ENCODE measurements at places on chromosomes 13 and 19.

DNA sequence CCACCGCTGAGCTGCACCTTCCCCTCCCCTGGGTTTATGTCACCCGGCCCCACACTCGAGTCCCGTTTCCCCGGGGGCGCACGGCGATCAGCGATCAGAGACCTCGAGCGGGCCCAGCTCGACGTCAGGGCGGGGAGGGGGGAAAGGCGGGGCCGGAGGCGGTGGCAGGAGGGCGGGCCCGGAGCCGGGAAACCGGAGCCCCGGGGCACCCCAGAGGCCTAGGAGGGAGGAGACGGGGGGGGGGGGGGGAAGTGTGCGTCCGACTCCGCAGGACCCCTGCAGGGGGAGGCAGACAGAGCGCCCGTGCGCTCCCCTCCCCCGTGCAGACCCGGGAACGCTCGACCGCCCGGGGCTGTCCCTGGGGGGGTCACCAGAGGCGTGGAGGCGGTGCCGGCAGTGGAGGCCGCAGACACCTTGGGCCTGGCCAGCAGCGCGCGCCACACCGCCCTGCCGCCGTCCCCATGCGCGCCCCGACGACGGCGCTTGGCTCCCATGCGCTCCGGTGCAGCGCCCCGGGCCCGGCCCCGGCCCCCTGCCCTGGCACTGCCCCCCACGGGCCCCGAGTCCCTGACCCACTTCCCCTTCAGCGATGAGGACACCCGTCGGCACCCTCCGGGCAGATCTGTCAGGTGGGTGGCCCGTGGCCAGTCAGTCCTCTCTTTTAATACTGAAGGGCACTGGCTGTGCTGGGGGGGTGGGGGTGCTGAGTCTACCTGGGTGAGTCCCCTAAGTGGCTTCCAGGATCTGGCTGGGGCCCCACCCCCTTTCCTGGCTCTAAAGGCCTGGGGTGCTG is 11.8 kb downstream of the PDE4A start:
- DNase-seq: peak; percentile 71

DNA sequence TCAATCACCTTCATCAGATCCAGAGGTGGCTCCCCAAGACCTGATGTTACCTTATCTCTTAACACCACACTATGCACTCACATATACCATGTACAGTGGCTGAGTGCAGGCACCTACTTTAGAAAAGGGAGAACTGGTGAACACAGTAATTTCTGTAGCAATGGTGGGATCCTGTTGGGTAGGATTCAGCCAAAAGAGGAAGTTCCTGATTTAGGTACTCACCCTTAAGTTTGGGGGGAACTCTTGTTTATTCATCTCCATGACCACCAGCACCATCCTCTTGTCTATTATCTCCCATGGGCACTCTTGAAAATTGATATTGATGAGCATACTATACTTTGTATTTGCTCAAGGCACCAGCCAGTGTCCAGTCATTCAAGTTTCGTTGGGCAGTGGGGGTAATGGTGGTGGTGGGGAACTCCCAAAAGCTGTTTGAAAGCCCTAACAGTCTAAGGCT is 324.4 kb downstream of the LMO7 start:
- no peak for DNase-seq

DNA sequence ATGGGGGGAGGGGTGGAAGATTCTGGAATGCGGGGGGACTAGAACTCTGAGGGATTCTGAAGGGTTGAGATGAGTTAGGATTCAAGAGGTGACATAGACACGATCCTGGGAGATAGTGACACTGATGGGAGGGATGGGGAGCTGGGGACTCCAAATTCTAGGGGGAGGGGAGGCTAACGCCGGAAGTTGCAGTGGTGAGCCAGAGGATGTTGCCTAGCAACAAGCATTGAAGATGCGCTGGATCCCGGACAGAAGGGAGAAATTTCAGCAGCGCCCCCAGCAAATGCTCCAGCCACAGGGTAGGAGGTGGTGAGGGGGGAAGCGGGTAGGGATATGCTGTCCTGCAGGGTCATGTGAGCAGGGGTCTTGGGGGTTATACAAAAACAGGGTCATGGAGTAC is 6.9 kb upstream of the LTBP4 start:
- no peak for DNase-seq

DNA sequence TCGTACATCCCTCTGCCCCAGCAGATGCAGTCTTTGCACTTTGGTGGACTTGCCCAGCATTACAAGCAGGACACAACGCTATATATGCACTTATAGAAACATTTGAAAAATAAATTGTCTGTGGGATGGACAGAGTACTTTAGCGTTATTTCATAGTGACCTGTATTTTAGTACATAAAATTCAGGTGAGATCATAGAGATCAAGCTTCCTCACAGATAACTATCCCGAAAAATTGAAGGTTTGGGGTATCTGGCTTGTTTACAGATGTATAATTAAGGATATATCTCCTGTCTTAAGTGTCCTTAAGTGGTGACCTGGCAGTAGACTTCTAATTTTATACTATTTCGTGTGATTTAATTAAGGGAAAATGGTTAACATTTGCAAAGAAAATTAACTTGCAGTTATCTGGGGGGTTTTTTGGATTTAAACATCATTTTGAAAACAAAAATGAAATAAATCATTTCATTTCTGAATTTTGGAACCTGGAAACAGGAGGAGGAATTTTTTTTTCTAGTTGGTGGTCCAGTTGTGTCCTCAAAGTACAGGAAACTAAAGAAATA is 977 bp upstream of the MAB21L1 start:
- DNase-seq: no peak

- peak; percentile 53 for DNase-seq
These were observed 106.5 kb downstream of the TEX26 start for GRCh38 chr13:31038834-31039552.

GRCh38 chr19:32868206-32868950 is 1.2 kb downstream of the SLC7A9 start:
- no peak for DNase-seq

DNA sequence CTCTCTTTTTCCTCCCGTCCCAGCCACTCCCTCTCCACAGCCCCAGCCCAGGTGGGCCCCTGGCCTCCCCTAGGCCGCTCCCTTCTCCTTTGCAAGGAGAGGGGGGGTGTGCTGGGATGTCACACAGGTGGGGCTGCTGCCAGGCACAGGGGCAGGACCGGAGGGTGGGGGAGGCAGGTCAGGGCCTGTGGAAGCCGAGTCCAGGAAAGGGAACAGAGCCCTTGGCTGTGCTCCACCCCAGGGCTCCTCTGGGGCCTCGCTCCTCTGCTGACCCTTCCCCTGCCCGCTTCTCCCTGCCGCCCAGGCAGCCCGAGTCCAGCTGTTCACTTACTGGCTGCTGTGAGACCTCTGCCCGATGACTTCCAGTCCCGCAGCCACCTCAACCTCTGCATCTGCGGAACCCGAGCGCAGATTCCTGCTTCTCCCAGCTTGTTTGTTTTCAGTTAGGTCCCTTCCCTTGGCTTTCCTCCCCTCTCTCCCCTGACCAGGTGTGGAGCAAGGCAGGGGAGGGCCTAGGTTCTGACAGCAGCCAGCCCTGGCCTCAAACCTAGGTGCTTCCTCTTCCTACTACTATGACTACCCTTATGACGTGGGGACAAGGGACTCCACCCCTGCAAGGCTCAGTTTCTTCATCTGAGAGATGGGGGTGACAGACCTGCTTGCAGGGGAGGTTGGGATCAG is 850 bp upstream of the KLK11 start:
- DNase-seq: no peak

DNA sequence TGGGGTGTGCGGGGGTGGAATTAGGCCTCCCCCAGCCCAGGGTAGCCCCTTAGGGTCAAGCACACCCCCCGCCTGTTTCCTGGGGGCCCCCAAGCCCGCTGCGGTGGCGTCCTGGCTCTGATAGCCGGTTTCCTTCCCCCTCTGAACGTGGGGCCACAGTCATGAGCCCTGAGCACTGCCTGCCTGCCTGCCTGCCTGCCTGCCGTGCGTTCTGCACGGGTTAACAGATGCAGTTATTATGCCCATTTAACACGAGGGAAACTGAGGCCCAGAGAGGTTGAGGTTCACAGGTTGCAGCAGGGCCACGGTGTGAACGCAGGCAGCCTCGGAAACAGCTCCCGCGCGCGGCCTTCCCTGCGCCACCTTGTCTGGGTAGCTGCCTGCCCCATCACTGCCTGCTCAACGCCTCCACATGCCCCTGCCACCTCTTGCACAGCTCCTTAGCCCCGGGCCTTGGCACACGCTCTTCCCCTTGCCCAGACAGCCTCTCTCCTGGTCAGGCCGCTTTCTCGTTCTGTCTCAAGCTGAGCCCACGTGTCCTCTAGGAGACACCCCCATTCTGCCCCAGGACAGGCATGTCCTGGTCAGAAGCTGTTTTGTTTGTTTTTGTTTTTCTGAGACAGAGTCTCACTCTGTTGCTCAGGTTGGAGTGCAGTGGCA is 1.2 kb upstream of the GAMT start:
- DNase-seq: no peak

DNA sequence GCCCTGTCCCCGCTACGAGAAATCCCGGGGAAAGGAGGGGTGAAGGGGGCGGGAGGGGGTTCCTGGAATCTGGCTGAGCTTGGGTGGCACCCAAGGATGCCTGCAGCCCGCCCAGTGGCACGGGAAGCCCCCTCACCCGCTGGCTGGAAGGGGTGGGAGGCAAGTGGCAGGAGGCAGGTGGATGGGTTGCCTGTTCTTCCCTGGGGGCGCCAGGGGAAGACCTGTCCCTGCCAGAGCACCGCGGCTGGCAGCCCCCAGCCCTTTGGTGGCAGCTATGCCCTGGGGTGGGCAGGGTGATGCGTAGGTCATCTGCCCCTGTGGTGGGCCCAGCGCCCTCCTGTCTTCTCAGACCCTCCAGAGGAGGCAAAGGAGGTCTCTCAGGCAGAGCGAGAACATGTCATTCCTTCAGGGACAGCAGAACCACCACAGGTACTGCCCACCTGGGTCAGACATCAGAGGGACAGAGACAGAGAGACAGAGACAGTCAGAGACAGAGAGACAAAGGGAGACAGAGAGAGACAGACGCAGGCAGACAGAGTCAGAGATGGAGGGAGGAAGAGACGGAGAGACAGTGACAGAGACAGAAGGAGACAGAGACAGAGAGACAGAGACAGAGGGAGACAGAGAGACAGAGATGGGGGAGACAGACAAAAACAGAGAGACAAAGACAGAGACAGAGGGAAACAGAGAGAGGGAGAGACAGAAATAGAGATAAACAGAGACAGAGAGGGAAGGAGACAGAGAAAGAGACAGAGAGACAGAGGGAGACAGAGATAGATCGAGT is 36.7 kb downstream of the EFNA2 start:
- DNase-seq: no peak

- peak; percentile 60 for DNase-seq
These were observed 14.6 kb upstream of the C13orf42 start for GRCh38 chr13:51125495-51126226.

DNA sequence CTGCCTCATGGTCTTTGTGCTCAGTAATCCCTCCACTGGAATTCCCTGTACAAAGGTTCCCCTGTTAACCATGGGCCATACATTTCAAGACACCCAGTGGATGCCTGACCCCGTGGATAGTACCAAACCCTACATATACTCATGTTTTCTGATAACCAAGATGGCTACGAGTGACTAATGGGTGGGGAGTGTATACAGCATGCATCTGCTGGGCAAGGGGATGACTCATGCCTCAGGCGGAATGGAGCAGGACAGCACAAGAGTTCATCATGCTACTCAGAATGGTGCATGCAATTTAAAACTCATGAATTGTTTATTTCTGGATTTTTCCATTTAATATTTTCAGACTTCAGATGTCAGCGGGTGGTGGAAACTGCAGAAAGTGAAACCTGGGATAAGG is 13.3 kb upstream of the FGF9 start:
- no peak for DNase-seq

- DNase-seq: no peak
These were observed 6.3 kb downstream of the CACTIN start for GRCh38 chr19:3620145-3620816.

DNA sequence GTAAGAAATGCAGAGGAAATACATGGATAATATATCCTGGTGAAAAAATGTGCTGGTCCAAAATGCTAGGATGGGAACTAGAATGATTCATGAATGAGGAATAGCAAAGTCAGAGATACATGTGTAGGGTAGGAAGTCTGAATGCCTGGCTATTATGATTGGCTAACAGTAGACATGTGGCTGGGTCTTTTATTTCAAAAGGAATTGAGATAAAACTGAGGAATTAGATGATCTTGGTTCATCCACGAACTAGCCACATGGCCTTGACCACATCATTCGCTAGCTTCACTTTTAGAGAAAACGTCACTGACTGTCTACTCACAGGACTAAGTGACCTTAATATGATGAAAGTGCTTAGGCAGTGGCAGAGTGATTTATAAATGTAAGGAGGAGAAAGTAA is 103.1 kb downstream of the TRPC4 start:
- DNase-seq: no peak

DNA sequence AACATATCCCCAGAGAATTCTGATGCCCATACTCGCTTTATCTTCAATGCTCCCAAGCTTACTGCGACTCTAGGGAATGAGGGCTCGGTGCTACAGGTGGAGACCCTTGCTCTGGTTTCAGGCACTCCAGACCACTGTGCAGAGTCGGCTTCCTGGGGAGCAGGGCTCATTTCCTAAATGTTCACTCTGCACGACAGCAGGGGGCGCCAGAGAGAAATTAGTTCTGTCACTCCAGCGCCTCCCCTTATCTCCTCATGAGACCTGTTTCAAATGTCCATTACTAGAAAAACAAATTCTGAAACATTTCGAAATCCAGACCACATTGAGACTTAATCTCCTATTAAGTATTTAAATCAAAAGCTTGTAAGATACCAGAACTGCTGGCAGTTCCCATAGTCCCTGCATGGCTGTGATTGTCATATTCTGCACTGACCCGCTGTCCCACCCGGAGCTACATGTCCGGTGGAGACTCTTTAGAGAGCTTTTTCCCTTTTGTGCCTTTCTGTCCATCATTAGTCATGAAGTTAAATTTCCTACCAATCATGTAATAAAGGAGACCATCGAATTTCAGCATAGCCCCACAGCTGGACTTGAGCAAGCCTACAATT is 22.4 kb downstream of the EPSTI1 start:
- DNase-seq: peak; percentile 84

- no peak for DNase-seq
These were observed 11.5 kb upstream of the CBY2 start for GRCh38 chr13:45690636-45691035.

DNA sequence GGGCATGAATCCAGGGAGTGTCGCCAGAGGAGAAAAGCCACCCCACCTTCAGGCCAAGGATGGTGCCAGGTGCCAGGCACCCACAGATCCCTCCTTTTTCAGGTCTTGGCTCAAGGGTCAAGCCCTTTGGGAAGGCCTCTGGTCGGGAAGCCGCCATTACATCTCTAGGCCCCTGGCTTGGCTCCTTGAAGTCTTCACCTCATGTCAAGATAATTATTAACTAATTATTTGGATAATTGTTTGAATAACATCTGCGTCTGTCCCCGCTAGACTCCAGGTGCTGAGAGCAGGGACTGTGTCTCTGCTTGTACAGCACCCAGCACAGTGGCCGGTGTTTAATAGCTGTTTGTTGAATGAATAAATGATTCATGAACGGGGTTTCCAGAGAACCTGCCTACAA is 1.2 kb downstream of the KLK13 start:
- no peak for DNase-seq

GRCh38 chr13:113967729-113968462 is 6.0 kb downstream of the C13orf46 start:
- no peak for DNase-seq
